Lung (tissue), 17 donors: ENCODE measurements at places on chromosomes 3 and 15. TPM values are rescaled to one million over a fixed set of nuclear protein-coding genes. Genes with fewer than 3 reads are reported as not detected.

- H3K36me3 ChIP-seq, result peaks cover 4% of the 10 kb centered on the region
- no peaks in the 10 kb centered on the region for H3K27me3 ChIP-seq
- DNase-seq, result no peak
- peaks cover 4% of the 10 kb centered on the region for H3K4me1 ChIP-seq
- H3K4me3 ChIP-seq, result no peak overlapping the region
- peak overlapping the region; percentile 33 for H3K27ac ChIP-seq
Measured at GRCh38 chr15:75921732-75922703, 18.3 kb downstream of the FBXO22 start.

GRCh38 chr3:184742676-184743135, 30.8 kb upstream of the MAGEF1 start:
- H3K27me3 ChIP-seq, result no peaks in the 10 kb centered on the region
- no peak overlapping the region for H3K4me3 ChIP-seq

DNA sequence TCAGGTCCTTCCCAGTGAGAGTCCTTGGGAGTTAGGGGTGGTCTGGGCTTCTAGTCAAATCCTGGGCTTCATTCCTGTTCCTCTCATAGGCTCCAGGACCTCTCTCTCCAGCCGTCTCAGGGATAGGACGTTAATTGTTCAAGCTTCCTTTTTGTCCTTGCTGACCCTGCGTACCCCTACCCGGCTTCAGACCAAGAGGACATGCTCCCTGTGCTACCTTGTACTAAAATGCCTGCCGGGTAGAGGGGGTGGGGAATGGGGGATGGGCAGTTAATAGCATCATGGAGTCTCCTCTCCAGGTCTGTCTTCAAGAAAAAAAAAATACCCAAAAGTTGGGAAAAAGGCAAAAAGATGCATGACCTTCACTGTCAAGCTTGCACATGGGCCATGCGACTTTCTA, 36.5 kb upstream of the GALNT15 start:
- peaks cover 29% of the 10 kb centered on the region for H3K4me1 ChIP-seq
- DNase-seq, result no peak
- no peak overlapping the region for H3K4me3 ChIP-seq
- no peaks in the 10 kb centered on the region for H3K36me3 ChIP-seq
- H3K27me3 ChIP-seq, result no peaks in the 10 kb centered on the region

- H3K27ac ChIP-seq, result no peak overlapping the region
- H3K4me3 ChIP-seq, result no peak overlapping the region
- no peaks in the 10 kb centered on the region for H3K4me1 ChIP-seq
- H3K27me3 ChIP-seq, result no peaks in the 10 kb centered on the region
- DNase-seq, result no peak
- no peaks in the 10 kb centered on the region for H3K36me3 ChIP-seq
Measured at GRCh38 chr15:71921191-71921590, 110.8 kb downstream of the NR2E3 start.

DNA sequence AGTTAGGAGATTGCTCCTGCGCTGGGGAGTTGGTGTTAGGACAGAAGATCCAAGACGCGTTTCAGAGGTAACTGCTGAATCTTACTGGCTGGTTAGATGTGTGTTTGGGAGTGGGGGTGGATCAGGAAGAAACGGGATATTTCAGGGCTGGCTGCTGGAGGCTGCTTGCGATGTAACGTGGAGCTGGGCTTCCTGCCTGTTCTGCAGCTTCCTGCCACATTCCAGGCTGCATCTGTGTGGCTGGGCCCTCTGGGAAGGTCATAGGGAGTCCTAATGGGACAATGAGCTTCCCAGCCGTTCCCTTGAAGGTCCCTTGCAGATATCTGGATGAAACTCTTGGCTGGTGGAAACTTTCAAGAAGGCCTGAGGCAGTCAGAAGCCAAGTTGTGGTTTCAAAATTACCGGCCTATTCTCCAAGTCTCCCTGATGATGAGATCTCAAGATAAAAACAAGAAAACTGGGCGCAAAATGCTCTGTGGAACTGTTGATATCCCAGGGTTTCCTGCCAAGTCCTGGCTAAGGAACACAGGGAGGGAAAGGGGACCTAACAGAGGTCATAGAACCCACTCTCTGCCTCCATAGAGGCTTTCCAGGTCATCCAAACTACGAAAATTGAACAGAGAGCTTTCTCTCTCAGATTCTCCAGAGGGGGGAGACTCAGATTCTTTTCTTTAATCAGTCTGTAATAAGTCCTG, 67.0 kb downstream of the NOX5 start:
- peak overlapping the region; percentile 75 for H3K27ac ChIP-seq
- no peaks in the 10 kb centered on the region for H3K36me3 ChIP-seq
- H3K4me1 ChIP-seq, result peaks cover 14% of the 10 kb centered on the region
- H3K4me3 ChIP-seq, result no peak overlapping the region
- no peaks in the 10 kb centered on the region for H3K27me3 ChIP-seq

The CDC25A gene
- 1.5 TPM for total RNA-seq

- no peaks in the 10 kb centered on the region for H3K36me3 ChIP-seq
- no peak overlapping the region for H3K4me3 ChIP-seq
- no peak for DNase-seq
- no peak overlapping the region for H3K27ac ChIP-seq
- no peaks in the 10 kb centered on the region for H3K4me1 ChIP-seq
- no peaks in the 10 kb centered on the region for H3K27me3 ChIP-seq
Measured at GRCh38 chr15:101521069-101521468, 31.6 kb upstream of the PCSK6 start.

DNA sequence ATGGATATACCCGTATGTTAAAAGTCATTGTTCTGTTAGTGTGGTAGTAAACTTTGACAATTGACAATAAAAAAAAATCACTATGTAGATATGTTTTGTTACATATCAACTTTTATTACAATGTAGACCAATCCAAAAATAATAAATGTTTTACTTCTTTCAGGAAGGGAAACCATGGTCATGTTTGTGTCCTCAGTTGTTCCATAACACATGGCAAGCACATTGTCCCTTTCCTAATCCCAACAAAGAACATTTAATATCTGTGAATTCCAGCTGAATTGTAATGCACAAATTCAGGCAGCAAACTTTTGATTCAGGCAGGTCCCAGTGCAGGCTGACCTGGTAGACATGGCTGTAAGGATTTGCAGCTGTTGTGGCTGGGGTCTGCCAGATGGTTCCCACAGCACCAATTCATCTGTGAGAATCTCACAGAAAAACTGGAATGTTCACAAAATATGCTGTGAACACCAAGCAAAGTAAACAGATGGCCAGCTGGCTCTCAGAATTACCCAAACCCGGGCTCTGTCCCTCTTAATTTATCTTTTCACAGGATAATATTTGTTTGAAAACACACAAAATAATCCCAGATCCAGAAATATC, 1.9 kb upstream of the SPG21 start:
- H3K27me3 ChIP-seq, result no peaks in the 10 kb centered on the region
- peaks cover 21% of the 10 kb centered on the region for H3K4me1 ChIP-seq
- H3K36me3 ChIP-seq, result no peaks in the 10 kb centered on the region
- H3K4me3 ChIP-seq, result no peak overlapping the region

The CPEB1 gene
- total RNA-seq, result 4.0 TPM

The GP5 gene
- total RNA-seq, result 1.1 TPM

DNA sequence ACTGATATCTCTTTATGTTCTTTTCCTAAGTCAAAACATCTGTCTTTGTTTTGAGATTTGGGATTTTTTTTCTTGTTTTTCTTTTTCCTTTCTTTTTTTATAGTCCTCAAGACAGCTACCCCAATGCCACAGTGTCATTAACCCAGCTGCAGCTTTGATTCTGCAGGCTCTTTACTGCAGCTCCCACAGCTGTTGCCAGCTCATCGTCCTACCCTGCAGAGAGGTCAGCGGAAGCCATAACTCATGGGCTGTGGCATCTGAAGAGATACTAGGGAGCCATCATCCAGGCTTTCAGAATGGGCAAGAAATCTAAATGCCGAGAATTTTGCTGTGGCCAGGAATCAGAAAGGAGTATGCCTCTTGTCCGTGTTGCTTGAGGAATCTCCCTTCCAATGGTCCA, 44.3 kb upstream of the SLC24A5 start:
- no peaks in the 10 kb centered on the region for H3K4me1 ChIP-seq
- H3K36me3 ChIP-seq, result no peaks in the 10 kb centered on the region
- no peaks in the 10 kb centered on the region for H3K27me3 ChIP-seq
- no peak for DNase-seq
- H3K4me3 ChIP-seq, result no peak overlapping the region
- no peak overlapping the region for H3K27ac ChIP-seq

DNA sequence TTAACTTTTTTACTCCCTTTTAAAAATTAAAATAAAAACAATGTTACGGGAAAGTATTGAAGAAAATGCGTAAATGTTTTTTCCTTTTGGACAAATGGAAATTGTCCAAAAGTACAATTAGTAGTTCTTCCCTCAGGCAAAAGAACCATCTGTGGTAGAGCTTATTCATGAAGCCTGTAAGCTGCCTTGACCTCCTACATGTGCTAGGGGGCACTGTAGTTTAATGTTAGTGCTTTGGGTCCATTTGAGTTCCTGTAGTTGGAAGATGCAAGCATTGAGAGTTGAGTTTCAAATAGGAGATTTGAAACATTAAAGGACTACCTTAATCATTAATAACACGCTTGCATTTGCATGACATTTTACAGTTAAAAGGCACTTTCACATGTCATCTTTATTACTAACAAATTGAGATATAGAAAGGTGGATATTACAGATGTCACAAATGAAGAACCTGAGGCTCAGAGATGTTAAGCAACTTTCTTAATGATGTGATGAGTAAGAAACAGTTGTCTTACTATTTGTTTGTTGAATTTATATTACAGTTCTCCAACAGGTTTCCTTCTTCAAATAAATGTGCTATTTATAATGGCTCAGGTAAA, 1.8 kb upstream of the ZNF385D start:
- H3K4me3 ChIP-seq, result no peak overlapping the region
- peak; percentile 80 for DNase-seq
- peaks cover 8% of the 10 kb centered on the region for H3K4me1 ChIP-seq
- no peak overlapping the region for H3K27ac ChIP-seq

GRCh38 chr3:52317208-52318000, 1.3 kb downstream of the DNAH1 start:
- no peaks in the 10 kb centered on the region for H3K36me3 ChIP-seq
- peak; percentile 65 for DNase-seq
- peaks cover 4% of the 10 kb centered on the region for H3K27me3 ChIP-seq

The SEC61A1 gene
- 137 TPM for total RNA-seq

DNA sequence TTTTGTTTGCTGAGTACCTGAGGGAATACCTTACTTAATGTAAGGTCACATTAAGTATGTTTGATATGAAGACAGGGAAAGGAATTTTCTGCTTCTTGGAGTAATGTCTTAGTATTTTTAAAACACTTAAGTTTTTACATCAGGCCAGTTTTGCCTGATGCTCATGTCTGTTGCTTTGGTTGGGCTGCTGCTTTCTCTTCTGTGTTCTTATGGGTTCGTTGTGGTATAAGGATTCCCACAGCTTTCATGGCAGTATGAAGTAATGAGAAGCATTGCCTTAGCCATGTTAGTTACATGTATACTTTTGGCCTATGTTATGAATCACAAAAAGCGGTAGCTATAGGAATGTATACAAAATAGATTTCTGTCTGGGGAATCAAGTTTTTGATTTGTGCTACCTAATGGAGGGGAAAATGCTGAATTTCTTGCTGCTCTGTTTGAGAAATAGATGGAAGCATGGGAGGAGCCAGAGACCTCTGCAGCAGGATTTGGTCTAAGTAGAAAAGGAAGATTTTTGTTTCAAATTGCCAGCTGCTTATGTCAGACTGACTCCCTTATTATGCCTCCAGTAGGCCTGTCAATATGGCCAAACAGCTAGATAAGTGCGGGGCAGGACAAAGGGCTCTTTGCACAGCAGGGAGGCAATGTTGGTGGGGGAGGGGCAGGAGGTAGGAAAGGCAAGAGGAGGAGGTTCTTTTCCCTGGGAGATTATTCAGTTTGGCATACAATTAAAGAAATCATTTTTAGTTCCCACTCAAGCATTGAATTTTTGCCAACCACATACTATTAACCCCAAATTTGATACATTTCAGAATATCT, 5.2 kb downstream of the SETD5 start:
- peaks cover 6% of the 10 kb centered on the region for H3K36me3 ChIP-seq
- H3K27me3 ChIP-seq, result no peaks in the 10 kb centered on the region
- peak; percentile 55 for DNase-seq
- peaks cover 67% of the 10 kb centered on the region for H3K4me1 ChIP-seq

DNA sequence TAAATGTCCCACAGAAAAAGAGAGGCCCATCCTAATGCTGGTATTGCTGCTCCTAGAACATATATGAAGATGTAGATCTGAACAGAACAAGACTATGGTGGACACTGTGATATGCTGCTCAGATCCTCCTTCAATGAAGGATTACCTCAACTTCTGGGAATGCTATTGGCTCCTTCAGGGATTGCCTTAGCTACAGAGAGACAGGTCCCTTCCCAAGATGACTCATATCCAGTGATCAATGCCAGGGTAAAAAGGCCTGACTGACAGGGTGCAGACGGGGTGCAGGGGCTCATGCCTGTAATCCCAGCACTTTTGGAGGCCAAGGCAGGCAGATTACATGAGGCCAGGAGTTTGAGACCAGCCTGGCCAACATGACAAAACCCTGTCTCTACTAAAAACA, 20.5 kb upstream of the STAG1 start:
- no peak for DNase-seq
- no peak overlapping the region for H3K27ac ChIP-seq
- H3K27me3 ChIP-seq, result no peaks in the 10 kb centered on the region
- no peak overlapping the region for H3K4me3 ChIP-seq

The BFSP2 gene
- not detected for total RNA-seq

- peak overlapping the region; percentile 46 for H3K27ac ChIP-seq
- DNase-seq, result peak; percentile 72
- no peaks in the 10 kb centered on the region for H3K27me3 ChIP-seq
- no peaks in the 10 kb centered on the region for H3K36me3 ChIP-seq
Measured at GRCh38 chr3:124774327-124774718, 44.1 kb downstream of the UMPS start.

The CFAP20DC gene
- total RNA-seq, result 2.3 TPM

- H3K4me1 ChIP-seq, result peaks cover 34% of the 10 kb centered on the region
- H3K27me3 ChIP-seq, result no peaks in the 10 kb centered on the region
- H3K27ac ChIP-seq, result no peak overlapping the region
- H3K36me3 ChIP-seq, result no peaks in the 10 kb centered on the region
Measured at GRCh38 chr3:11530153-11530721, 113.5 kb downstream of the VGLL4 start.

DNA sequence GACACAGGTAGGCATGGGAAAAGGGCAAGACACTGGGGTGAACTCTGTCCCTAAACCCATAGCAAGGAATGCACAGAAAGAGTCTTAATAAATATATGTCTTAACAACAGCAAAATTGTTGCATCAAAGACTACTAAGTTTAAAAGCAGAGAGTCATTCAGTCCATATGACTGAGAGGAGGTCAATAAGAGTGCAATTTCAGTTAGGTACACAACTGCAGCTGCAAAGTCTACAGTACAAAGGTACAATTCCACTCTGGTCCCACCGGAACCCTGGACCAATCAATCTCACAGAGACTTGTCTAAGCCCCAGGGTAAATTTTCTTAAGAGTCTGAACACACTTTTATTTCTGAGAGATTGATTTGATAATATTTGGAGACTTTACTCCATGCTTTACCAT, 6.9 kb downstream of the CP start:
- no peak overlapping the region for H3K27ac ChIP-seq
- H3K27me3 ChIP-seq, result no peaks in the 10 kb centered on the region
- no peak overlapping the region for H3K4me3 ChIP-seq
- H3K36me3 ChIP-seq, result no peaks in the 10 kb centered on the region
- DNase-seq, result no peak

The PLXNB1 gene
- 123 TPM for total RNA-seq

GRCh38 chr15:77409259-77410156, 10.4 kb downstream of the PEAK1 start:
- DNase-seq, result no peak
- no peak overlapping the region for H3K27ac ChIP-seq
- peaks cover 14% of the 10 kb centered on the region for H3K4me1 ChIP-seq
- no peaks in the 10 kb centered on the region for H3K36me3 ChIP-seq
